ENCODE measurements at places on chromosomes 3 and 15.

GRCh38 chr3:112637700-112638099 is 3.2 kb downstream of the CCDC80 start:
- no peak for DNase-seq

- no peak for DNase-seq
Measured at GRCh38 chr15:40245666-40246450, 7.0 kb downstream of the PAK6 start.

DNA sequence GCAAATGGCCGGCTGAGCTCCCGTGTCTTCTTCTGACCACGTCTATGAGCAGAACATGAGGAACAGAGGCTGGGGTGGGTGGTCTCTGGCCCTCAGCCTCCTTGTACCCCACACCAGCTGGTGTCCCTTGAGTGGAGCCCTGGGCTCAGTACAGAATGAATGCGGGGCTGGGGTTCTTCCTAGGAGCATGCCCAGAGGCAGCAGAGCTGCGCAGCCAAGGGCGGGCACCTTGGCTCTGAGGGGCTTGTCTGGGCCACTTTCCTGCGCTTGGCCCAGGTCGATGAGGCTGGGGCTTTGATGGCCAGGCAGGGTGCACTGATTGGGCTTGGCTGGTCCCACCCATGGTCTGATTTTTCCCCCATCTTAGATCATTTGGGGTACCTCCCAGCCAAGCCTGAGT is 6.4 kb downstream of the SCN5A start:
- DNase-seq, result no peak

DNA sequence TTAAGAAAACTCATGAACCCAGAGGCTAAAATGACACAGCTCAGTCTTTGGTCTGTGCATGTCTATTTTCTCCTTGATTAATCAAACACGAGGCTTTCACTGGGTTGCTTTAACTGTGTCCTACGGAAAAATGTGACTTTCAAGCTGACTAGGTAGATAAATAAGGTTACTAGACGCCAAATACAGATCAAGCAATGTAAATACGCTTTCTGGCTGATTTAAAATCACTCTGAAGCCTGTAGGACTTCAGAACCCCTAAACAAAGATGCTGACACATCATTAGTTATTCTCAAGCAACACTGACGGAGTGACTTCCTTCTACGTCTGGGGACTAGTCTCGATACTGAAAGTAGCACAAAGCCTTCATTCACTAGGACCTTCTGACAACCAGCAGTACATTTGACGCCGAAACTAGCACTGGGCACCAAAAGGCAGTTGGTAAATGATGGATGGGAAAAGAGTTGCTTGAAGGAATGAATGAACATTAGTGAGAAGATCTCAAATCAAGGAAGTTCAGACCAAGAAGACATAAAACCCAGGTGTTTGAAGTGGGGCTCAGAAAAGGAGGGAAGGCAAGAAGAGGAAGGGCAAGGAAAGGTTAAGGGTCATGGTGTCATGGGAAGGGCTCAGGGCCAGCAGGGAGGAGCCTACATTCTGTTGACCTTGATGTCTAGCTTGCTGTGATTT is 67.1 kb upstream of the CDV3 start:
- DNase-seq, result no peak

GRCh38 chr3:126340081-126340511 is 17.1 kb downstream of the KLF15 start:
- DNase-seq, result no peak

- peak; percentile 22 for DNase-seq
Measured at GRCh38 chr3:60594025-60594424, 657.2 kb downstream of the FHIT start.

DNA sequence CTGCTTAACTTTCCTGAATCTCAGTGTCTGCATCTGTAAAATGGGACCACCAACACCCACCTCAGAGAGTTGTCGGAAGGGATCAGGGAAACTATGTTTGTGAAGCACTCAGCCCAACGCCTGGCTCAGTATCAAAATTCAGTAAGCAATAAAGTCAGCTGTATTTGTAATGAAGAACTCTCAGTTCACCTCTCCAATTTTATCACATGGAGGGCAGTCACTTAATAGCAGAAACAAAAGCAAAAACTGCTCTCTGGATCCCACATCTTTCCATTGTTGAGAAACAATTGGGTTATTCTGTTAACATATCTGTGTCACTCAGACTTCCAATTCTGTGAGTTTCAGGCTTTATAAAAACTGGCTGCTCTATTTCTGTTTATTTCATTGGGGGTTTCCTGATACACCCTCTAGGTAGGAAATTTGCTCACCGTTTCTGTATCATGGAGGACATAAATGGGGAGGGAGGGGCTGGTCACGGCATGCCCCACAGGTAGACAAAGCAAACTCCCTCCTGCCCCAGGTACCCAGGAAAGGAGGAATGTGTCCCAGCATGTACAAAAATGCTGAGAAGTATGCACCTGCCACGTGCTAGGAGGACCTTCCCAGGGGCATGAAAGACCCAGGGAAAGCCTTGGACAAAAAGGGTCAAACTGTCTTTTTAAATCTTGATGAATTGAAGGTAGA is 81.4 kb upstream of the LMOD3 start:
- no peak for DNase-seq

Data from left renal pelvis (tissue), 4 donors.